Breast epithelium (tissue), 4 donors: ENCODE measurements at places on chromosomes 13 and 19.
A peak's percentile ranks its signal among the peaks of the same experiment; 100 is the strongest.

DNA sequence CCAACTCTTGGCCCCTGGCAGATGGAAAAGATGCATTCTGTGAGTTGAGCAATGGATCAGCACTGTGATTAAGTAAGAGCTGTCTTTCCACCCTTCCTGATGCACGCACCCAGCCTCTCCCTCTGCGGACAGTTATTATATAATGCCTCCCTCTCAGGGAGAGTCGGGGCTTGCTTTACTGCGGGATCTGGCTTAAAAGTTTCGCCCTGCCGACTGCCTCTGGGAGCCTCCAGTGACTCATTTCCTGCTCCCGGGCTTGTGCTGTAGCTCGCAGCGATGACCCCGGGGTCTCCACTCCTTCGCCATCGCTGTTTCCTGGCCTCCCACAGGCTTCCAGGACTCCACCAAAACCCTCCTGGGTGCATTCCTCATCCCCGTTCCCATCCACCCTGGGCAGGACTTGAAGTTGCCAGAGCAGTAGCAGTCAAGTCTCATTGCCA is 107.4 kb upstream of the SLC7A1 start:
- DNase-seq: no peak

GRCh38 chr19:35828692-35829301 is 16.2 kb upstream of the PRODH2 start:
- DNase-seq: no peak

DNA sequence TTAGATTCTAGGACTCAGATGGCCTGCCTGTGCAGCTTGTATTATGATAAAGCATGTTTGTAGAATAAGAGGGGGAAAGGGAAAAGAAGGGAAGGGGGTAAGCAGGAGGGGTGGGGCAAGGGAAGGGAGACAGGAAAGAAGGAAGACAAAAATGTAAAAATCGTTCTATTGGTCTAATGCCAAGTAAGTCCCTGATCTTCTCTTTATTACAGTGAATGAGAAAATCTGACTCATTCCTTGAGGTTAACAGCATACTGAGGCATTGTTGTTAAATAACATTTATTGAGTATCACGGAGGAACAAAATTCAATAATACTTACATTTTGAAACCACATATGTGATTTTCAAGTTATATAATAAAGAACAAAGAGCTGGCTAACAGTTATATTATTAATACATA is 1534.7 kb downstream of the OLFM4 start:
- no peak for DNase-seq

DNA sequence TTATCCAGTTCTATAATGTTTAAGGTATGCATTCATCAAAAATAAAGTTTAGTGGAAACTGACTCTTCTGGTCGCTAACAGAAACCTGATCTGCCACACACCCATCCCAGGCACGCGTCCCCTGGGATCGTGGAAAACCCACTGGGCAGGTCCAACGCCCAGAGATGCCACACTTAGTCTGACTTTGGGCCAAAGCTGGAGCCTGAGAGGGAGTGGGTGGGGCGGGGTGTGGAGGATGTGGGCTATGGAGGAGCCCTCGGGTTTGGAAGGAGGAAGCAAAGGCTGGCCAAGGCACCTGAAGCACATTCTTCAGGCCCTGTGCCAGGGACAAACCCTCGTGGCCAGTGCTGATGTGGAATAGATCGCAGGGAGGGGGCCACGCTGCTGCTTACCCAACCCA is 2.5 kb downstream of the IGFL1 start:
- peak; percentile 49 for DNase-seq

GRCh38 chr19:9935506-9936325 is 599 bp downstream of the OLFM2 start:
- DNase-seq: no peak

DNA sequence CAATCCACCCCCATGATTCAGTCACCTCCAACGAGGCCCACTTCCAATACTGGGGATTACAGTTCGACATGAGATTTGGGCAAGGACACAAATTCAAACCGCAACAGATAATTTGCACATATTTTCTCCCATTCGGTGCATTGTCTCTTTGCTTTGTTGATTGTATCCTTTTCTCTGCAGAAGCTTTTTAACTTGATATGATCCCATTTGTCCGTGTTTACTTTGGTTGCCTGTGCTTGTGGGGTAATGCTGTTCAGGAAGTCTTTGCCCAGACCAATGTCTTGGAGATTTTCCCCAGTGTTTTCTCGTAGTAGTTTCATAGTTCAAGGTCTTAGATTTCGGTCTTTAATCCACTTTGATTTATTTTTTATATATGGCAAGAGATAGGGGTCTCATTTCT is 330.8 kb upstream of the SPRY2 start:
- no peak for DNase-seq

GRCh38 chr13:24271601-24272451 is 37.6 kb upstream of the C1QTNF9 start:
- peak; percentile 24 for DNase-seq

- peak; percentile 82 for DNase-seq
These were observed 3.0 kb downstream of the IRF2BP1 start for GRCh38 chr19:45882652-45883585.

- DNase-seq: no peak
These were observed 462.5 kb upstream of the KLF12 start for GRCh38 chr13:74596691-74597090.

GRCh38 chr19:9073806-9074205 is 13.1 kb upstream of the OR1M1 start:
- no peak for DNase-seq

- no peak for DNase-seq
These were observed 541.4 kb downstream of the GPC6 start for GRCh38 chr13:93767917-93768409.

- no peak for DNase-seq
These were observed 6.6 kb upstream of the ZNF835 start for GRCh38 chr19:56678205-56678604.
